Endodermal cell (in vitro differentiated cells): ENCODE measurements at places on chromosomes 3 and 15.
A peak's percentile ranks its signal among the peaks of the same experiment; 100 is the strongest.

GRCh38 chr3:133258358-133258757, 141.5 kb upstream of the BFSP2 start:
- peak; percentile 65 for DNase-seq

- no peak for DNase-seq
Measured at GRCh38 chr3:129226374-129226773, 23.0 kb upstream of the COPG1 start.

DNA sequence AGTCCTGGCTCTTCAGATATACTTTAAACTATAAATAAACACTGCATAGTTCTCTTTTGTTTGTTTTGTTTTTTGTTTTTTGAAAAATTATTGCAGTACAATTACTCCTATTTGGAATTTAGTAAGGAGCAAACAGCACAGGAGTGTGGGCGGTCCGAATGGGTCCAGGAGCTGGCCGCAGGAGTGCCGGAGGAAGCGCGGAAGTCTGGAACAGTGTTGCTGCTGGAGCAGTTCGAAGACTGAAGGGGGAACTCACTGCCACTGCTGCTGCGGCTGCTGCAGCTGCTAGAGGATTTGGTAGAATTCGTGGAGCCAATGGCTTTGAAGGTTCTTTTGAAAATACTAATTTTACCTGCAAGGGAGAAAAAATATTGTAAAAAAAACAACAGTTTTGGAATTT, 329.9 kb downstream of the ZNF385D start:
- DNase-seq: no peak

DNA sequence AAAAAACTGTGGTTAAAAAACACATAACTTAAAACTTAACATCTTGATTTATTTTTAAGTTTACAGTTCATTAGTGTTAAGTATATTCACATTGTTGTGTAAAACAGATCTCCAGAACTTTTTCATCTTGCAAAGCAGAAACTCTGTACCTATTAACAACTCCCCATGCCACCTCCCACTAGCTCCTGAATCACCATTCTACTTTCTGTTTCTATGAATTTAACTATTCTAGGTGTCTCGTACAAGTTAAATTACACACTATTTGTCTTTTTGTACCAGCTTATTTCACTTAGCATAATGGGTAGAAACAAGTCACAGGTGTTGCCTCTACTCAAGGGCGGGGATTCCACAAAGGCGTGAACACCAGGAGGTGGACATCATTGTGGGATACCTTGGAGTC, 43.2 kb downstream of the CRTC3 start:
- DNase-seq: no peak

DNA sequence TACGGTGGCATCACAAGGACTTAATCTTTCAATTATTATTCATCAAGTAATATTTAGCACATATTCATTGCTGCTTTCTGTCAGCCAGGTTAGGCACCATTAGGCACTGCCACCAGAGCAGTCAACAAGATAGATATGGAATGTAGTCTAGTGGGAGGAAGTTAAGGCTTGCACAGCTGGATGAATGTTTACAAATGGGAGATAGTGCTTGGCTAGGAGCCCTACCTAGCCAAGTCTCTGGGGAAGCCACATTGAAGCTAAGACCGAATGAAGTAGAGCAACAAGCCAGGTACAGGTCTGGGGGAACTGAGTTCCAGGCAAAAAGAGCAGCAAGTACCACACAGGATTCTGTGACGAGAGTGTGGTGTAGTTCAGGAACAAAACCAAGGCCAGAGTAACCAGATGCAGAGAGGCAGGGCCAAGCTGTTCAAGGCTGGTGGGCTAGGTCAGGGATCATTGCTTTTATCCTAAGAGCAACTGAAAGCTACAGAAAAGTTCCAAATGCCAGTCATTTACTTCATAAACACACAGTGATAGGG, 33.4 kb upstream of the SCAANT1 start:
- DNase-seq: no peak

GRCh38 chr3:186342197-186342596, 19.8 kb downstream of the DGKG start:
- no peak for DNase-seq

DNA sequence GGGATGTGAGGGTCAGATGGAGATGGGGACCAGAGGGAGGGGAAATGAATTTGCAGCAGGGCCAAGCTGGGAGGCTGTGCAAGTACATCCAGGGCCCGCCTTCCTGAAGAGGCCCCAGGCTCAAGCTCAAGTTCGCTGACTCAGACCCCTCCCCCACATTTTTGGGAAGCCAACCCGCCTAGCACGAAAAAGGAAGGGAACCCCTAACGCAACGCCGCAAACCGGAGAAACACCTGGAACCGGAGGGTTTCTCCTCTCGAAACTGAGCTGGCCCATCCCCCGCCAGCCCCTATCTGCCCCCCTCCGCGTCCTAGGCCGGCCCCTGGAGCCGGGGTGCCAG, 624 bp downstream of the AP3B2 start:
- DNase-seq: peak; percentile 88

DNA sequence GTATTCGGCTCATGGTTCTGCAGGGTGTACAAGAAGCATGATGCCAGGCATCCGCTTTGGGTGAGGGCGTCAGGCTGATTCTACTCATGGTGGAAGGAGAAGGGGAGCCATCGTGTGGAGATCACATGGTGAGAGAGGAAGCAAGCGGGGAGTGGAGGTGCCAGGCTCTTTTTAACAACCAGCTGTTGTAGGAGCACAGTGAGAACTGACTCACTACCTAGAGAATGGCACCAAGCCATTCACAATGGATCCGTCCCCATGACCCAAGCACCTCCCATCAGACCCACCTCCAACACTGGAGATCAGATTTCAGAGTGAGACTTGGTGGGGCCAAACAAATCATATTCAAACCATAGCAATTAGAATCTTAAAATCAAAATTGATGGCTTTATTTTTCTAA, 259.8 kb upstream of the CTDSPL start:
- DNase-seq: peak; percentile 54
